Pericardium fibroblast (primary cell): ENCODE measurements at places on chromosomes 1 and 21. TPM values are rescaled to one million over a fixed set of nuclear protein-coding genes. Genes with fewer than 3 reads are reported as not detected.

PTGFR gene
- 1.9 and 17.0 TPM in 2 replicates for total RNA-seq

SPATA21 gene
- not detected in 2 replicates for total RNA-seq

CASQ1 gene
- not detected in 2 replicates for total RNA-seq

MAB21L3 gene
- not detected in 2 replicates for total RNA-seq

ANKRD45 gene
- 0.68 TPM in 1 of 2 replicates, not detected in the other for total RNA-seq

CYP4A11 gene
- not detected in 2 replicates for total RNA-seq
